ENCODE measurements at places on chromosomes 7 and 10.

GRCh38 chr7:152860310-152860709 lies 100.8 kb downstream of the ACTR3B start:
- no peak for DNase-seq

DNA sequence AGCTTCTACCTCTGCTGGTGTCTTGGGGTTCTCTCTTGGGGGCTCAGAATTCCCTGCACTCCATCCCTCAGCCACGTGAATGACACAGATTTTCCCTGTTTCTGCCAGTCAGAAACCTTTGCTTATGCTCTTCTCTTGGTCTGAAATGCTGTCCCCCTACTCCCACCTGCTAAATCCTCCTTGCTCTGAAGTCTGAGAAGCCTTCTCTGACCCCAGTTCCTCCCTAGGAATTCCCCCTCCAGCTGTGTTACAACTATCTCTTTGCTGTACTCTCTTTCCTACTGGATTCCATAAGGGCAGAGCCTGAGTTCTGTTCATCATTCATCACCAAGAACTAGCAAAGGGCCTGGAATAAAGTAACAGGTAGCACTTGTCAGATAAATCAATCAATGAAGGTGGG lies 33.6 kb upstream of the AKR1E2 start:
- no peak for DNase-seq

DNA sequence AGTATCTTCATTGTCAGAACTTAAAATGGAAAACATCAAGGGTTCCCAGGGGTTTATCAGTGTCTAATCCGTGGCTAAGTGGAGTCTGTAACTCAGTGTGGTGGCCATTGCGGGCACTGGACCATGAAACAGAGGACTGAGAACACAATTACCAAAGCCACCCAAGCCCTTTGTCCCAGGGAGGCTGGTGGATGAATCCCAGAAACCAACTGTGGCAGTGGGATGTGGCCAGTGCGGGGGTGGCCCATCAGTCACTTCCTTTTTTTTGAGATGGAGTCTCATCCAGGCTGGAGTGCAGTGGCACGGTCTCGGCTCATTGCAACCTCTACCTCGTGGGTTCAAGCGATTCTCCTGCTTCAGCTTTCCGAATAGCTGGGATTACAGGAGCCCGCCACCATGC lies 61.8 kb downstream of the TACC2 start:
- DNase-seq, result no peak

DNA sequence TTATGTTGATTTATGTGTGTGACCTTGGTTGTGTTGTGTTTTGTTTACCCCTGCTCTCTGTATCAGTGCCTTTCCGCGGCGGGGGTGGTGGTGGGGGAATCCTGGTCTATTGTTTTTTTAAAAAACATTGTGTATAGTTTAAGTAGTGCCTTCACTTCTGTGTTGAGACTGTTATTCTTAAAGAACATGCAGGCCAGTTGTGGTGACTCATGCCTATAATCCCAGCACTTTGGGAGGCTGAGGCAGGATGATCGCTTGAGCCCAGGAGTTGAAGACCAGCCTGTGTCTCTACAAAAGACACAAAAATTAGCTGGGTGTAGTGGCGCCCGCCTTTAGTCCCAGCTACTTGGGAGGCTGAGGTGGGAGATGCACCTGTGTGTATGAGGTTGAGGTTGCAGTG lies 429.0 kb upstream of the LRGUK start:
- no peak for DNase-seq

- no peak for DNase-seq
These were observed 490.4 kb downstream of the DNAJB6 start for GRCh38 chr7:157827045-157827862.

- DNase-seq, result no peak
These were observed 96.3 kb upstream of the ARMC3 start for GRCh38 chr10:22831586-22831985.

- DNase-seq, result no peak
These were observed 167.5 kb downstream of the ITGB1 start for GRCh38 chr10:32790483-32790882.

- DNase-seq, result peak; percentile 14
These were observed 123.8 kb downstream of the ADRA2A start for GRCh38 chr10:111200505-111201186.

DNA sequence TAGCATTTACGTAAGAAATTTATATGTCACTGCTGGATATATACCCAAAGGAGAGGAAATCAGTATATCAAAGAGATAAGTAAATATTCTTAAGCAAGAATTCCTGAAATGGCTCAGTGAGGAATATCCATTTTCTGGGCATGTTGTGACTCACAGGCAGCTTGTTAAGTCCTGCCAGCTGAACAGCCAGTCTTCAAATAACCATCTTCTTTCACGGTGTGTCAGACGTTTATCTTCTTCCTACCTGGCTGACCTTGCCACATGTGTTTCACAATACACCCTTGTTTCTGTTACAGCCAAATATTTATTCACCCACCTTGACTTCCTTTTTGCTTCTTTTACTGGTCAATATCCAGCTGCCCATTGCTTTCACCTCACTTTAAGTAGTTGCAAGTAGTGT lies 648.1 kb downstream of the ANKRD7 start:
- no peak for DNase-seq

- no peak for DNase-seq
These were observed 4.3 kb downstream of the GCK start for GRCh38 chr7:44184873-44185446.

DNA sequence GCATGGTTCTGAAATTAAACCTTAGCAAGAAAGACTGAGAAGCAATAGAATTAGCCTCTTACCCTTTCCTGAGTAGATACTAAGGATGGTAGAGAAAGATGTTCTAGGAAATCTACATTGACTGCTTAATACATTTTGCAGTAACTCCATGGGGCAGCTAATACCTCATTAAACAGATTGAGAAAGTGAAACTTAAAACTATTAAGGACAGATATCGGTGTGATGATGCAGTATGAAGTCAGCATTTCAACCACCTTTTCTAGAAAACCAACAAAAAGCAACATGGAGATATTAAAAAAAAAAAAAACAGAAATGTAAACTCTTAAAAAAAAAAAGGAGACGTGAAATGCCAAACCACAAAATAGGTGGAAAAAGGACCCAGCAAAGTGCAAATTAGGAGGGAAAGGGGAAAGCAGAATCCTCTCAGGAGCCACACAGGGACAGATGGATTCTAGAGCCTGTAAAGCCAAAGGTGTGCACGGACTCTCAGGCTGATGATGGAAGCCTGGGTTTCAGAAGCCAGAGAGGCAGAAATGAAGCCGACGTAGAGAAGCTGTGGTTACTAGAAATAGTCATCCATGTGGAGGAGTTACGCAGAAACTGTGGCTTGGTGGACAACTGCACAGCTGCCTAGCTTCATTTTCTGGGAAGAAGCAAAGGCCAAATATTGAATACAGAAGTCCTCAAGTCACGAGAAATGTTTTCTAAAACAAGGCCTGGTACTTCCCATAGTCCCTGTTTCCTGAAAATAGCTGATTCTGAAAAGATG lies 38.1 kb upstream of the GPR141 start:
- DNase-seq, result no peak

DNA sequence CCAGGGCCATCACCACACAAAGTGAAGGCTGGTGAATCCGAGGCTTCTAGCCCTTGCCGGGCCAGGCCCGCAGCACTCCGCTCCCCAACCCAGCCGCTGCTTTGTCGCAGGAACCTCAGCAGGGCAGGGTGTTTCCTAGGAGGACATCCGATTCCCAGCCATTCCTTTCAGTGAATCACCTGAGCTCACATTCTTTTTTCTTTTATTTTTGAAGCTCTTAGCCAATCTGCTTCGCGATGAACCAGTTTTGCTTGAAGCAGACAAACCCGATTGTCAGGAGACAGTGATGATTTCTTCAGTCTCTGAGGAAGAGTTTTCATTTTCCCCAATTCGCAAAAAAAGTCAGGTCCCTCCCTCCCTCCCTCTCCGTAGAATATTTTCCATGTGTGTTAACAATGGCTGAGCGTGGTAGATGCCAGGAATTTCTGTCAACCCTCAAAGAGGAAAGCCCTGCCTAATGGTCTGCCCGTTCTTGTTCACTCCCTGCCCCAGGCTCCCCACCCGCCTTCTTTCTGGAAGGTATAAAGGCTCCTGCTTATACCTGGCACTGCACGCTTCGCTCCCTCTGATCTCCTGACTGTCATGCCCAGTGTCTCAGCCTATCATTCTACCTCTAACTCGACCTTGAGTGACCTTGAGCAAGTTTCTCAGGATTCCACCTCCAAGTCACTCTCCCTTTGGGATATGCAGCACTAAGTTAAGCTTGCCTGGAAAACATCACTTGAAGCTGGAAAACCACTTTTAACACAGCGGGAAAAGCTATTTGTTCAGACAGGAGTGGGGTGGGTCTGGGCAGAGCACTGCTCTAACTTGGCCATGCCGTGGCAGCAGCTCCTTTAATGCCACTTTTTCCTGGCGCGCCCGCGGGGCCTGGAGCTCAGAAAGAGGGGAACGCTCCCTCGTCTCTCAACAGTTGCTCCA lies 35.1 kb downstream of the EGFR start:
- DNase-seq, result no peak

- no peak for DNase-seq
These were observed 55.9 kb downstream of the ITIH5 start for GRCh38 chr10:7610651-7611389.

- DNase-seq, result no peak
These were observed 107.5 kb downstream of the EPDR1 start for GRCh38 chr7:38027884-38028455.

DNA sequence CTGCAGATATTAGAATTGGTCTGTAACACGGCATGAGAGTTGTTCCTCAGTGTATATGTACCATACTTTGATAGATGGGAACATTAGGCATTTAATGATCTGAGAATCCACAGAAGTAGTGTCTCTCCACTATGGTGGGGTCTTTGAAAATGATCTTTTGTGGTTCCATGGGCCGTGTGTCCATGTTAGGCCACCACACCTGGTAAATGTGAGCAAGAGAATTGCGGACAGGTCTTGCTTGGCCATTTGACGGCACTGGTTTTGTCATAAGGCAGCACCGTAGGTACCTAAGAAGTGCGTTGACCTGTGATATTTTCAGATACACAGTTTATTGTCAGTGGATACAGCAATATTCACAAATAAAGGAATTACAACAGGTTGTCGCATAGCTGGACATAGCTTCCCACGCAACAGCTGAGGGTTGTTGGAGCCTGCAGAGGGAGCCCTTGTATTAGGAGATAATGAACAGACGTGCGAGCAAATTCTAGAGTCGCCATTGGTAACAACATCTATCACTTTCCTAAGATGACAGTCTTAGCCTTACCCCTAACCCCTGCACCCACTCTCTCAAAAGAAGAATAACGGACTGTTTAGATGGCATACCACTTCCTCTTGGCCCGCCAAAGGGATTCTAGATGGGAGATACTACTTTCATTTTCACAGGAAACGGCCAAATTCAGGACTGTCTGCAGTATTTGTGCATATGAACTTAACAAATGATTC lies 111.4 kb downstream of the COL28A1 start:
- peak; percentile 85 for DNase-seq

GRCh38 chr10:48473704-48474103 lies 131.2 kb downstream of the ARHGAP22 start:
- no peak for DNase-seq

- no peak for DNase-seq
These were observed 7.9 kb downstream of the NUB1 start for GRCh38 chr7:151349507-151349853.

- no peak for DNase-seq
These were observed 677.5 kb upstream of the C7orf33 start for GRCh38 chr7:147912946-147913638.

DNA sequence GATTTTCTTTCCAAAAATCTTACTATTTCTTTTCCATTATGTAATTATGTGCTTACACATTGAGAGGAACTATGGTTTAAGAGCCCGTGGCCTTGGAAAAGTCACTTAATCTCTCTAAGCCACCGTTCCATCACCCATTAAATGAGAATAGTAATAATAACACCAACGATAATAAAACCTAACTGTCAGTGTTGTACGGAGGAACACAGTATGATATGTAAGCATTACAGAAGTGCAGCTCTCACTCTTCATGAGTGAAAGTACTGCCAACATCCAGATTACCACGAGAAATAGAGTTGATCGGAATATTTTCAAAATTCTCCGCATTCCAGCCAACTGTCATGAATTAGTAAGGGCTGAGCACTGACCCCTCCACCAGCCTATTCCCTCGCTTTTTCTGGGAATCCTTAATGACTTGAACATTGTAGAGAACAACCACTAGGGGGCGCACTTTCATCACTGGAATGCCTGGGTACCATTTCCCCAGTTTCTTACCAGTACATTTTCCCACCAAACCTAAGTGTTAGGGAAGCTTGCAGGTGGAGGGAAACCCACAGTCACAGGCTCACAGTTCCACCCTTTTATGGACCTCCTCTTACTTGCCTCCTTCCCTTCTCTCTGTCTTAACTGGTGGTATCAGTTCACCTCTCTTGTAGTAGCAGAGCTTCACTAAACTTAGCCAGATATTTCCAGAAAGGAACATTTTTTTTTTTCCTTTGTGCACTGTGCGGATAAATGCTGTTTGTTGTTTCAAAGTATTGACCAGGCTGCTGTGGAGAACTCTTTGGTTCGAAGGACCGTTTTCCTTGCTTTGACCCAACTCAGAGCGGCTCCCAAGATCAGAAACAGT lies 27.8 kb downstream of the NKX2-3 start:
- peak; percentile 75 for DNase-seq

DNA sequence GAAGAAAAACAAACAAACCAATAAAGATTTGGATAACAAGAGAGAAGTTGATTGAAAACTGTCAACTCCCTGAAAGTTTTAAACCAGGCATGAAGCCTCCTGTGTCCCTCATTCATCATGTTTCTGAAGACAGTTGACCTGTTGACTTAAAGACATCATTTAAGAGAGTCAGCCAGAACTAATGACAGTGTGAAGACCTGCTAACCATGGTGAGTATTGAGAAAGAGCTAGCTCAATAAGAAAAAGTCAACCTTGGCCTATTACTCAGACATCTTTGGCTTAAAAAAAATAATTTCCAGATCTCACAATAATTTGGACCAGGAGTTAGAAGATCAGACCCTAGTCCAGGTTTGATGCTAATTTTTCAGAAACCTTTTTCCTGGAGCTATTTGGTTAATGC lies 45.3 kb upstream of the ANKRD1 start:
- no peak for DNase-seq

- DNase-seq, result peak; percentile 3
These were observed 153.1 kb downstream of the ZNF365 start for GRCh38 chr10:62527019-62527827.

DNA sequence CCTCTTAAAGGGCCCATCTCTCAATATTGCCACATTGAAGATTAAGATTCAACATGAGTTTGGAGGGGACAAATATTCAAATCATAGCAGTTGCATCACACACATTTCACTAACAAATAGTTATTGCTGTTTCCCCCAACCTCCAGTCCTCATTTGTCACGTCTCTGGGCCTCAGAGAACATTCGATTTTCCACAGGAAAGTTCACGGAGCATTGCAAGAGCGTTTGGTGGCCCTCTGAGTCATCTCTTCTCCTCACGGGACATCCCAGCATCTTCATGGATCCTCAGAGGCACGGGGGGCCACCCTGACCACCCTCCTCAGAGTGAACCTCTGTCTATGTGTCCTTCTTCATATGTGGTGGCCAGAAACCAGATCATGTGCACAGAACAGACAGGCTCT lies 50.3 kb upstream of the CHST15 start:
- no peak for DNase-seq

DNA sequence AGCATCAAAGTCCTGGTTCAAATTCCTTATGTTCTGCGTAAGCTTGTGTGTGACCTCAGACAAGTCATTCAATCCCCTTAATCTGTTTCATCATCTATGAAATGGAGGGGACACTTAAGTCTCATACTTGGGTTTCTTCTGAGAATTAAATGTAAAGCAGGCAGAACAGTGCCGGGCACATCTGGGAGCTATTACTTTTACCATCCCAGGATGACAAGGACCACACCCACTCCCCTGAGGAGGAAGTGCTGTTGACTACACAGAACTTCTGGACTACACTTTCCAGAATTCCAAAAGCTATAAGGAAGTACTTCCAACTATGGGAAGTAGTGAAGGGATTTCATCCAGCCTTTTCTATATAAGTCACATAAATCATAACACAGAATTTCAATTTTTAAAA lies 294.9 kb downstream of the IPMK start:
- no peak for DNase-seq

Data from HT-29 (cell line).